Brain (organoid and tissue), 16 donors: ENCODE measurements at places on chromosomes 5 and 9. TPM values are rescaled to one million over a fixed set of nuclear protein-coding genes. Genes with fewer than 3 reads are reported as not detected.

DNA sequence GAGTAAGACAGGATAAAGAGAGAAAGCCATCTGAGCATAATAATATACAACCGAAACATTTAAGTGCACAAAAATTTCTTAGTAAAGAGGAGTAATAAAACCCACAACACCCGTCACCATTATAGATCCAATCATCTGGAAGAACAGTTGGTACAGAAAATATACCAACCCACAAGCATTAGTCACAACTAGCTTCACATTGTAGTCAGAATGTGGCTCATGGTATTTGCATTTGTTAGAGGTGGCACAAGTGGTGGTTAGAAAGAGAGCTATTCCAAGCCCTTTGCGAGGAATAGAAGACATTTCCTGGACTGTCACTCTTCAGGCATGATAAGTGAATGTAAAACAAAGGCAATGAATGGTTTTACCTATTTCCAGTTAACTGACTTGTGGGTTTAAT, 677.5 kb upstream of the ST8SIA4 start:
- no peak for DNase-seq

DNA sequence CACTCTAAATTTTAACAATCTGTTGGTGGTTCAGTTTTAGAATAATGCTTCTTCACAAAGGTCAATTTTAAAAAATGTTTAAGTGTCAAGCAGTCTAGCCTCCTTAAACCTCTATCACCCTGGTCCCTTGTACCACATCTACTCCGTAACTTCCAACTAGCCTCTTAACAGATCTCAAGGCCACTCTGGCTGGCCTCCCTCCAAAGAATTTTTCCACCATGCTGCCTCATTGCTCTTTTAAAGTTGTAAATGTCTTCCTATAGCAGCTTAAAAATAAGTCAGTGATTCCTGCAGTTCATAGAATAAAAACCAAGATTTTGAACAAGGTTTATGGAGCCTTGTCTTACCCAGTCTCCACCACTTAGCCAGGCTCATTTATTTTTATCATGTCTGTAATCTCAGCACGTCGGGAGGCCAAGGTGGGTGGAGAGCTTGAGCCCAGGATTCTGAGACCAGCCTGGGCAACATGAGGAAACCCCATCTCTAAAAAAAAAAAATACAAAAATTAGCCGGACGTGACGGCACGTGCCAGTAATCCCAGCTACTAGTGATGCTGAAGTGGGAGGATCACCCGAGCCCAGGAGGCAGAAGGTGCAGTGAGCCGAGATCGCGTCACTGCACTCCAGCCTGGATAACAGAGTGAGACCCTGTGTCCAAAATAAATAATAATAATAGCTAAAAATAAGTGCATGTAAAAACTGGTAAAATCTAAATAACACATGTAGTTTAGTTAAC, 924.9 kb upstream of the DMAC1 start:
- DNase-seq, result no peak

DNA sequence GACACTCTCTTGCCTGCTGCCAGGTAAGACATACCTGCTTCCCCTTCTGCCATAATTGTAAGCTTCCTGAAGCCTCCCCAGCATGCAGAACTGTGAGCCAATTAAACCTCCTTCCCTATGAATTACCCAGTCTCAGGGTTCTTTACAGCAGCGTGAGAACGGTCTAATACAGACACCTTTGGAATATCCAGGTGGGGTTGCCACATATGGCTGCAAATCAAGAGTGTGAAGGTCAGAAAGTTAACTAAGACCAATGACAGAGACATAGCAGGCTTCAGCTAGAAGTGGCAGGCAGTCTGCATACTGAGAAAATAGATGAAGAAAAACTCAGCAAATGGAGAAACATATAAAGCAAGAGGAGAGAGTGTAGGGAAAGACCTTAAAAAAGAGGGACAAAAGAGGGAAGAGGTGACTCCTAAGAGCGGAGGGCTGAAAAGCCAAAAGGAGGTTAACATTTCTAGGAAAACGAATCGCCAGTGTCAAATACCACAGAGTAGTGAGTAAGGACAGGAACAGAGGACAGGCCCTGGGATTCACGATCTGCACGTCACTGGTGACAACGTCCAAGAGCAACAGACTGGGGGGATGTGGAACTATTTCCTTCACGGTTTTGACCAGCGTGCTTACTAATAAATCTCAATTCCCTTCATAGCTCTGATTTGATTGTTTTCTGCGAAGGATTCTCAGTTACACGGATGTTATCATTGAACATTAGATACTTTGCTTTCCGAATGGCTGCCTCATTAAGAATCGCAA, 1.7 kb upstream of the ACO1 start:
- no peak for DNase-seq

- DNase-seq, result no peak
Observed at GRCh38 chr5:10621832-10622231, 58.0 kb downstream of the ANKRD33B start.

DNA sequence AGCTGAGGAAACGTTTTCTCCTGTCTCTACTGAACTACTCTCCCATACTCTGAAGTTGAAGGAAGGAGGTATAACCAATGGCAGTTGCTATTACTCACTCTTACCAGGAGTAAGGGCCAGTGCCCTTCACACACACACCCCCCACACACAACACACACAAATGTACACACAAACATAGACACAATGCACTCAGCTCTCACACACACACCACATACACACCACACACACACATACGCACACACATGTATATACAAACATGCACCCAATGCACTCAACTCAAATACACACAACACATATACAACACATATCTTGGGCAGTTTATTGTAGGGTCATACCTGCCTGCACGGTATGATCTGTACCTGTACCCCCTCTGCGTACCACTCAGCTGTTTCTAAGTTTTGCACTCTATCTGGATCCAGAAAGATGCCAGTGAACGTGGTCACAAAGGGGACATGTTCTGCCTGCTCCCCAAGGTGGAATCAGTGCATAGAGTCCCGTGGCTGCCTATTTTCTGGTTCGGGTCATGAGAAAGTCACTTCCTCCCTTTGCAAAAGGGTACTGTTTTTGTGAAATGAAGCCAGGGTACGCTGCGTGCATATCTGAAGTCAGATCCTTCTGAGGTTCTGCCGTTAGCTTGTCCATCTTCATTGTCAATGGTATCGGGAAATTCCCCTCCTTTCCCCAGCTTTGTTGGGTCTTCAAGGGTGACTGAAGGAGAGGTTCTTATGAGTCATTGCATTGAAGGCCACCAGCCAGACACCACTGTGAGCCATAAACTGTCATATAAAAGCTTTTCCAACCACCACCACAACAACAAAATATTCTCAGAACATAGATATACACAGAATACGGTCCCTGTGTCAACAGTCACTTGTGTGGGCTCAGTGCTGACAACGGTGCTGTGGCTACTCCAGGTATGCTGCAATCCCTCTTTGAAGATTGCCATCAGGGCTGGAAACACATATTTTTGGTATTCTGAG, 131.9 kb downstream of the UGCG start:
- DNase-seq, result no peak

GRCh38 chr9:71975833-71976232, 64.4 kb downstream of the C9orf85 start:
- DNase-seq, result no peak

DNA sequence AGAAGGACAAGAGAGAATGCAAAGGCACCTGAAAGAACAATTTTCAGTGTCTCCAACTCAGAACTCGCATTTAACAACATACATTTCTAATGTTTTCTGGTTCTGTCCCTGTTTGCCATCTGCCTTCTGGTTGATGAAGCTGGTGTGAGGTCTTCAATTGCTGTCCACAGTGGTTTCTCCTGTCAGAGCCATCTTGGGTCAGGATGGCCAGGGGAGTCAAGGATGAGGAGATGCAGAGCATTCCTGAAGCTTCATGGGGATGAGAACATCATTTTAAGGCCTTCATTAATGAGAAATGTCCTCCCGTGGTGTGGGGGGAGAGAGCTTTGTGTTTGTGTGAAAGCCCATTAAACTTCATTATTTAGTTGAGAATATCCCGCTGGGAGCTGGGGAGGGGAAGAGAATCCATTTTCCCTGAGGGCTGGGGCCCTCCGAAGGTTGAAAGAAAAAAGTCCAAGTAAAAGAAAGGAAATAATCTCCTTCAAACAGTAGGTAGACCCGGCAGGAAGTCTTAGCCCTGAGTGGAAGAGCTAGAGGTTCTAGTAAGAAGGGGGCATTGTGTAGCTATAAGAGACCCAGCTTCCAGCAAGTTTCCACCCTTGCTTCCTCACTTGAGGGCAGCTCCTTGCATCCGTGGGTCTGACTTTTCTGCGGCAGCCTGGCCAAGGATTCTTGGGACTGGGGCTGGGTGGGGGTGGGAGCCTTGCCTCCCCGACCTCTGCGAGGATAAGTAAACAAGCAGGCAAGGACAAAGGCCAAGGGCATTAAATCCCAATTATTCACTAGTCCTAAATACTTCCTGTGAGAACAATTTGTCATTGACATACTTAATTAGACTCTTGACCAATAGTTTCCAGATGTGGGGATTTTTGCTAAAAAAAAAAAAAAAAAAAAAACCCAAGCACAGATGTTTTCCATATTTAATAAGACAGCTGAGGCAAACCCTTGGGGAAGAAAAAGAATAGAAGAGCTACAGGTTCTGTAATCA, 119.2 kb downstream of the MSX2 start:
- DNase-seq, result no peak

DNA sequence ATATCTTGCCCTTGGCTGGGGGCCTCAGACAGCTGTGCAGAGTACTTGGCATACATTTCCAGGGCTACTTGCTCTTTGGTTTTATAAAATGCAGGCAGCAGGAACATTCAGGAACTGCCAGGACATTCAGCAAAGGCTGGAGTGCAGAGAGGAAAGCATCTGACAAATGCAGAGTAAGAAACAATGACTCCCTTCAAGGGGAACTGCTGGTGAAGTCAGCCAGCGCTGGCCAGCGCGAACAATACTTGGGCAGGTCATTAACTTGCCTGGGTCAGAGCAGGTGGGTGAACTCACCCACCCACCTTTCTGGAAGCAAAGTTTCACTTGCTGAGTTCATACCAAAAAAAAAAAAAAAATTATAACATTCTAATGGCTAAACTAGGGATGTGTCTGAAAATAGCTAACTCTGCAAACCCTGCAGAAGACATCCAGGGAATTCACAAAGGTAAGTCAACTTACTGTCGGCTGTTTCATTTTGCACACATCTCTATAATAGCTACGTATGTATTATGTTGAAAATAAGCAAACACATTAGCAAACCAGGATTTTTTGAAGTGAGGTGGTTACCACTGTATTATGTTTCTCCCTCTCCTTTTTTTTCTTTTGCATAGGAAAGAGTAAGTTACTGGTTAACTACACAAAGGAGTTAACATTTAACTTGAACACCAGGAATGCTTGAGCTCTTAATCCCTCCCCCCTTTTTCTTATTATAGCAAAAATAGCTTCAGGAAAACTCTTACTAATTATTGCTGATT, 152.2 kb downstream of the GLIS3 start:
- DNase-seq, result no peak

DNA sequence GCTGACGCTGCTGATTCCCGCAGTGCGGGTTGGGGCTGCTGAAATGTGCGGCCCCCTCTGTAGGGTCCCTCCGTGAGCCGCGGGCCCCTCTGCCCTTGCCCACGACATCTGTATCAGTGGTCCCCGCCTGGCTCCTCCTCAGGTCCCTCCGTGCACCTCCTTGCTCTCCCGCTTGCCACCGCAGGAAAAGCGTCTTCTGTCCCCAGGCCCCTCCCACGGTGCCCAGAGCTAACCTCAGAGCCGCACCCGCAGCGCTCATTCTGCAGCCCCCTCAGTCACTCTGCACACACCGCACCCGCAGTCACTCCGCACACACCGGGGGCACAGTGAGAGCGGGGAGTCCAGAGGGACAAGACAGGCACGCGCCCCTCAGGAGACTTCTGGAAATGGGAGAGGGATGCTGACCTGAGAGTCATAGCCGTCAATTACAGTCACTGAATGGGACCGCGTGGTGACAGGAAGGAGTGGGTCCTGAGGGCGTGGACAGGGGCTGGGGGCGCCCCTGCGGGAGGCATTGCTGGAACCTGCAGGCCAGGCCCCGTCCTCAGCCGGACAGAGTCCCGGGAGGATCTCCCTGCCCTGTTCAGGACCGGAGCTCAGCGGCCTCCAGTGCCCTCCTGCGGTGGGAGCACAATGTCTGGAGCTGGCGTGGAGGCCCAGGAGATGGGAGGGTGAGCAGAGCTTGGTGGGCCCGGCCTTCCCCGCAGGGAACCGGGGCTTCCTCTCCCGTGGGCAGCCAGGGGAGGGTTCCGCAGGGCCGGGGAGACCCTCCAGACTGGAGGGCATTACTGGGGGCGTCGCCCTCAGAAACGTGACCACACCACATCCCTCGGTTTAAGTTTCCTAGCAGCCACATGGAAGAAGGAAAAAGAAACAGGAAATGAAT, 66.1 kb upstream of the CTSL start:
- no peak for DNase-seq

DNA sequence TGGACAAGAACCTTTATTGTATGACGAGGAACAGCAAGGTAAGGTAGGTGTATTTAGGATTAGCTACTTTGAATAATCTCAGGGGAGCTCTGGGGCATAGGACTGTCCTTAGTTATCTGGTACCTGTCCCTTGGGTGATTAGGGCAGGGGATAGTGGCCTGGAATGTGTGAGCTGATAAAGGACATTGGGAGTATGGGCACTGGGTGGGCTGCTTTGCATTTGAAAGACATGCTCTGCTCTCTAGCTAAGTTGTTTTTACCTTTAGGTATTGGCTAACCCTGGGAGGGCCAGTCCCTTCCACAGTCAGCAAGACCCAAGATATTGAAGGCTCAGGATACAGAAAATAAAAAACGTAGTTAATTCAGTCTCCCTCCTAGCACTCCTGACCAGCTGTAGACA, 282.8 kb upstream of the C9orf72 start:
- DNase-seq, result no peak

- no peak for DNase-seq
Observed at GRCh38 chr9:21505425-21506179, 23.5 kb upstream of the IFNE start.

DNA sequence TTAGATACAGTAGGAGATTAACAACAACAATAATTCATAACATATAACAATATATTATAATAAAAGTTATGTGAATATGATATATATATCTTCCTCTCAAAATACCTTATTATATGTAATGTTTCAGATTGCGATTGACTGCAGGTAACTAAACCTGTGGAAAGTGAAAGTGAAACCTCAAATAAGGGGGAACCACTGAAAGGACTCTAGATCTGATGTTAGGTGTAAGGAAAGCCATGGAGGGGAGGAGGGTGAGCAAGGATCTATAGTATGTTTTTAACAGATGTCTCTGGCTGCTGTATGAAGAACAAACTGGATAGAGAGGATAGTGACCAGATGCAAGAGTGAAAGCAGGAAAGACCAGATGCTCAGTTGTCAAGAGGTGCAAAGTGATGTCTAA, 5.8 kb upstream of the FSTL4 start:
- no peak for DNase-seq

GRCh38 chr5:60010328-60010727, 116.8 kb upstream of the PDE4D start:
- no peak for DNase-seq

The RIMOC1 gene
- 8.3 TPM for polyA plus RNA-seq

The ANKHD1 gene
- 55.1 TPM for polyA plus RNA-seq

The DPYSL3 gene
- 389 TPM for polyA plus RNA-seq

The DNAJC25 gene
- polyA plus RNA-seq, result 2.3 TPM

The NMUR2 gene
- polyA plus RNA-seq, result not detected

The PCDHA12 gene
- 0.66 TPM for polyA plus RNA-seq

The CCL28 gene
- polyA plus RNA-seq, result 0.64 TPM

The FOXD4L6 gene
- 0.51 TPM for polyA plus RNA-seq

The OXCT1 gene
- polyA plus RNA-seq, result 42.1 TPM

The STING1 gene
- 12.9 TPM for polyA plus RNA-seq

The PCDHGA7 gene
- polyA plus RNA-seq, result 0.93 TPM

The SPATA9 gene
- polyA plus RNA-seq, result 0.34 TPM
